ENCODE measurements at places on chromosomes 12 and 14.
A peak's percentile ranks its signal among the peaks of the same experiment; 100 is the strongest.

DNA sequence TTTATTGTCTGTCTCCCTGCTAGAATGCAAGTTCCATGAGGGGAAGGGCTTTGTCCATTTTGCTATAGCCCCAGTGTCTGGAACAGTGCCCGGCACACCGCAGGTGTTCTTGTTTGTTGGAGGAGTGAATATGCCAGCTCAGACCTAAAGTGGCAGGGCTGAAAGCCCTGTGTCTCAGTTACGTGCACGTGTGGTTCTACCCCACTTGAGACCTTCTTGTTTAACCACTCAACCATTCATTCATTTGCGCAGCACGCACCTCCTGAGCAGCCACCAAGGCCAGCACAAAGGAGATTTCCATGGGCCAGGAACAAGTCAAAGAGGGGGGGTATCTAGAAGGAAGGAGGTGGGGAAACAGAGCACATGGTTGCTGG lies 338.0 kb upstream of the FKBP4 start:
- no peak for DNase-seq

- no peak for DNase-seq
Observed at GRCh38 chr12:125292700-125293099, 227.5 kb downstream of the AACS start.

DNA sequence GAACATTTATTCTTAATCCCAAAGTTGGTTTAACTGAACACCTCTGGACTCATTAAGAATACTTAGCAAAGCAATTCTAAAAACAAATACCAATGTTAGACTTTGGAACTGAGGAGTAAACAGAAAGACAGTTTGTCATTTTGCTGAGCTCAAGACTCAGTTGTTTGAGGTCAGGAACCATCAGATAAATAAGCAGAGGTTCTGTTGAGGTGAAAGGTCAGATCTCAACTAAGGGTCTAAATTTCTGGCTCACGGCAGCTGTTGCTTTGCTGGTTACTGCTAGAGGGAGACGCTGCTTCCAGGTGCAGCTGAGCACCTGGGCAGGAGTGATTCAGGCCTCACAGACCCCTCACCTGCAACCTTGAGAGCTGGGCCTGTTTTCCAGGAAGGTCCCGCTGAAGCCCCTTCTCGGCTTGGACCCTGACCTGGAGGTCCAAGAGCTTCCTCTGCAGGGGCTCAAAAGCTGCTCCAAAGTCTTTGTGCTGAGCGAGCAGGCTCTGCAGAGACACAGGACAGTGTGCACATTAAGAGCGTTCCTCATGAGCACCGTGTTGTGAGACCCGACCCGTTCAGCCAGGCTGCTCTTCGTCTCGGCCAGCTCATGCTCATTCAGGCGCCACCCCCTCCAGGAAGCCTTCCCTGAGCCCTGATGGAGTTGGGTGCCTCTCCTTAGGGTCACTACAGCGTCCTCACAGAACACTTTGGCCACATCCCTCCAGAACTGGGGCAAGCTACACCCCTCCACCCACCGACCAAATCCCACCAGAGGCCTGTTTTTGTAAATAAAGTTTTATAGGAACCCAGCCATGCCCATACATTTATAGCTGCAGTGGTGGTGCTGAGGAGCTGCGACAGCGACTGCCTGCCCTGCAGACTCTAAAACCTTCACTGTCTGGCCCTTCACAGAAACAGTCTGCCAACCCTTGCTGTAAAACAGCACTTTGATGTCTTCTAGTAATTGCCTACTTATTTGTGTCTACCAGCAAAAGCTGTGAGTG lies 72.0 kb downstream of the SYNE3 start:
- DNase-seq = no peak

GRCh38 chr12:131774576-131775391 lies 53.4 kb upstream of the MMP17 start:
- no peak for DNase-seq

- peak; percentile 84 for DNase-seq
Observed at GRCh38 chr12:81077329-81077685, 572 bp upstream of the ACSS3 start.
